ENCODE measurements at places on chromosomes 2 and 18.

GRCh38 chr2:54561010-54561409, 104.9 kb downstream of the SPTBN1 start:
- DNase-seq = no peak

DNA sequence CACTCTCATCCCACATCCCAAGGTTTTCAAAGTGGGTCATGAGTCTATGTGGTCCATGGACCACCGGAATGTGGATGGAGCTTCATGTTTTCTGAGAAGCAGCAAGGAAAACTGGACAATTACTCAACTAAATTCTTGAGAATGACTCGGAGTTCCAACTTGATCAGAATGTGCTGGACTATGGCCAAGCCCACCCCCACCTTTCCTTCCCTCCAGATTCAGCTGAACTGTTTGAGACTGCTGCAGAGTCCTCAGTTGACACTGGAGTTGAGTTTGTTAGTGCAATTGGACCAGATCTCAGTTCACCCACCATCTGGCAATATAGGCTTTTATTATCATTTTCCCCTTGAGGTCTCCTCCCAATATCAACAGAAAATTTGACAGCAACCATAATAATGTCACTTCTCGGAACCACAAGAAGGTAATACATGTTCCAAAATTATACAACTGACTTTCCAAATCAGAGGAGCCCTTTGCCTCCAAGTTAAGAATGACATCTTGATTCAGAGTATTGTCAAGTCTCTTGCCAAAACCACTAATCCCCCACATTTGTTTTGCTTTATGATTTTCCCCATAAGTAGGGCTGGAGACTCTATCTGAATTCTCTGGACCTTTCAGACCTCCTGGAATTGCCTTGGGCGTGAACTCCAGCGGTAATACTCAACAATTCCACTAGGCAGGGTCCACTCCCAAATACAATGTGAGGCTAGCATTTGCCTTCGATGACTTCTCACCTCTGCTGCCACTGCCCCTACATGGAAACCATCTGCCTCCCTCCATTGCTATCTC, 8.8 kb downstream of the COL4A4 start:
- no peak for DNase-seq

- DNase-seq = peak; percentile 24
Observed at GRCh38 chr2:70767699-70768589, at the start of gene ADD2. TSS of gene ADD2 (minus strand) at chr2:70768200. CDS start at chr2:70706408, 61,792 bp downstream.

- DNase-seq = no peak
Observed at GRCh38 chr18:76573325-76574025, 78.4 kb upstream of the ZNF516 start.

GRCh38 chr2:67243919-67244318, 153.2 kb upstream of the ETAA1 start:
- DNase-seq = no peak

Data from CD4-positive, alpha-beta T cell treated with Interleukin-6 at 100 ng/mL for 8 hours (primary cell).